ENCODE measurements at places on chromosomes 4 and X.

DNA sequence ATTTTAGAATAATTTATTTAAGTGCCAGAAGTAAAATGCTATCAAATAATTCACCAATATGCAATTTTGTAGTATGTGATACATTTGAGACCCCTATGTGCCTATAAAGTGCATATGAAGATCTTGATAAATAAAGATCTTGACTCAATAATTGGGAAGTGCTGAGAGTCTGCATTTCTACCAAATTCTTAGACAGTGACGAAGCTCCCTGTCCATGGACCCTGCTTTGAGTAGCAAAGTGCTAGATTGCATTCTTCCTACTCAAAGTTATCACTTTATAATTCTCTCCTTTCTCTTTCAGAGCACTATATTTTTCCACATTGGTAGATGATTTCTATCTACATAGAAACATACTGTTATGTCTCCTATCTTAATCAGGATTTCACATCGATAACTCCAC is 1393.9 kb downstream of the ARAP2 start:
- DNase-seq = no peak

- DNase-seq = no peak
These were observed 112.0 kb upstream of the NDP start for GRCh38 chrX:44085209-44085608.

DNA sequence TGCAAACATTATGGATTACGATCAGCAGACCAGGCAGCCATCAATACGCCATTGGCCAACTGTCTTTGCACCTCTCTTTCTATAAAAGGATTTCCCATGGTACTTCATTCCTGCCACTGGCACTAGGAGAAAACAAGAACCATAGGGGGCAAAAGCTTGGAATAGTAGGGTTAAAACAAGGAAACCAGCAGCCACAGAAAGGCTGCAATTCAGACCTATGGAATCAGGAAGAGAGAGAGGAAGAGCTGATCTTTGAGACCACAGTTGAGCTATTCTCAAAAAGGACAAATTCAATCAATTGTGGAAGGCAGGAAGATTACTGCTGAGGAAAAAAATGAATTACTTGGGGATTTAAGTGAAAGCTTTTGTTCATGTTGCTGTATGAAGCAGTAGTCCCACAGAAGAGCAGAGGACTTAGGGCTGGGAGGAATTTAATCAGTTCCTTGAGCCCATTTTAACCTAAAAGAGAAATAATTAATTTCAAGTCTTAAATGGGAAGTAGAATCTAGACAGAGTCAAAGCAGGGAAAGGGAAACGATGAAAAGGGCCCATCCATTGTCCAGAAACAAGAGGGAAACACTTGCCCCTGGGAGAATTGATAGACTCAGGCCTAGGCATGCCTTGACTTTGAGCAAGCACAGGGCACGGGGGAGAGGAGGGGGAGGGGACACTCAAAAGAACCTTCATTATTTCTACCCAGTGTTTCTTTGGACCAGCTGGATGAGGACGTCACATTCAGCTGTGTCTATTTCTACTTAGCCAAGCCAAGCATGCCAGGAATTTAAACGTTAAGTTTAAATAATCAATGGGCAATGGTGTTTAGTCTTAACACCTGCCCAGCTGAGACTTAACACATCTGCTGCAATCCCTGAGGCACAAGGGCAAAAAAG is 50.7 kb downstream of the SCD5 start:
- DNase-seq = no peak

DNA sequence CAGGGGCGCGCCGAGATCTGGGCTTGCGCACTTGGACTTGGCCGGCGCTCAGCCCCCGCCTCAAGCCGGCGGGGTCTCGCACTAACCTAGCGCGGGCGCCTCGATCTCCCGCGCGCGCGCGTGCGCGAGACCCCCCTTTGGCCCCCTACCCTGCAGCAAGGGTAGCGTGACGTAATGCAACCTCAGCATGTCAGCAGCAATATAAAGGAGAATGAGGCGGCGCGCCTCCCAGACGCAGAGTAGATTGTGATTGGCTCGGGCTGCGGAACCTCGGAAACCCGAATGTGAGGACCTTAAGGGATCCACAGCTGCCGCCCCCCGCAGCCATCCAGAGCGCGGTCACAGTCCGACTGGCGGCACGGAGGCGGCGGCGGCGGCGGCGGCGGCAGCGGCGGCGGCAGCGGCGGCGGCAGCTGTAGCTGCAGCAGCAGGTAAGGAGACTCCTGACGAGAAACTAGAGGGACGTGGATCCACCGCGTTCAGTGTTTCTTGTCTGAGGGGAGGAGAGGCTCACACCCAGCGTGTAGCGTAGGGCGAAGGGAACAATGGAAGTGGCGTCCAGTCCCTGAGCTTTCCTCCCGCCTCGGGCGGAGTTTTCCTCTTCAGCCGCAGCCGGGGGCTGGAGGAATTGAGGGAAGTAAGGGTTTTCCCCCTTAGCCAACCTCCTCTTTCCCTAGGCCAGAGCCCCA is at the start of the genes SATL1 and ZNF711:
TSS of gene SATL1 (minus strand) at position 19 of the 689 bp plus-strand sequence. CDS start 134,811 bp downstream, outside the sequence.
TSS of gene ZNF711 (plus strand) at position 231 of the 689 bp plus-strand sequence. CDS start 3,582 bp downstream, outside the sequence.
- no peak for DNase-seq

- DNase-seq = no peak
These were observed 26.9 kb downstream of the ARSJ start for GRCh38 chr4:113952452-113953029.

DNA sequence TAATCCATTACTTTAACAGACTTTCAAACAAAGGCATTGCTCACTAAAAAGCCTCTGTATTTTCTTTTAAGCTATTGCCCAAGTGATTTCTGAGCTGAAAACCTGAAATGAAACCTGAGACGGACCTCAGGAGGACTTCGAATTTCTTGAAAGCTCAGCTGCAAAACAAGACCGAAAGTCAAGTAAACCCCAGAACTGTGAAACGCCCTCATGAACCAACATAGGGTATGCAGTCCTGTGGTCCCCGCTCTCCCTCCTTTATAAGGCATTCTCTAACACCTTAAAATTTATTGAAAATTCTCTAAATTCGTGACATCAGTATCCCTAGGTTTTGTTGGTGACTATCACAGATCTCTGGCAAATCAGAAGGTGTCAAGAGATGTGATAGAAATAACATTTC is 91.8 kb downstream of the SHISA3 start:
- no peak for DNase-seq

DNA sequence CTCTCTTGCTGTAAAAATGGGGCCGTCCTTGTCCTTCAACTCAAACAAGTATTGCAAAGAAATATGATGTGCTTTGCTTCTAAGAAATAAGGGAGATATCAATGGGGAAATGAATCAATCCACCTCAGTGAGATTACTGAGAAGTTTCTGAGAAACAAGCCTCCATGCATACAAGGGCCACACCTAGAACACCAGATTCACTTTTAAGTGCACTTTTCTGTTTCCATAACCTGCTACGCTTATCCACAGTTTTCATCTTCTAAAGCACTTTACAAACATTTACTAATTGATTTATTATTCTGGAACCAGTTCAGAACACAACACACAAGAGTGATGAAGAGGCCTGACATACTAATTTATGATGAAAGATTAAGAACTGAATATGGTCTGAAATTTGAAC is 54.0 kb upstream of the BOD1L1 start:
- no peak for DNase-seq

DNA sequence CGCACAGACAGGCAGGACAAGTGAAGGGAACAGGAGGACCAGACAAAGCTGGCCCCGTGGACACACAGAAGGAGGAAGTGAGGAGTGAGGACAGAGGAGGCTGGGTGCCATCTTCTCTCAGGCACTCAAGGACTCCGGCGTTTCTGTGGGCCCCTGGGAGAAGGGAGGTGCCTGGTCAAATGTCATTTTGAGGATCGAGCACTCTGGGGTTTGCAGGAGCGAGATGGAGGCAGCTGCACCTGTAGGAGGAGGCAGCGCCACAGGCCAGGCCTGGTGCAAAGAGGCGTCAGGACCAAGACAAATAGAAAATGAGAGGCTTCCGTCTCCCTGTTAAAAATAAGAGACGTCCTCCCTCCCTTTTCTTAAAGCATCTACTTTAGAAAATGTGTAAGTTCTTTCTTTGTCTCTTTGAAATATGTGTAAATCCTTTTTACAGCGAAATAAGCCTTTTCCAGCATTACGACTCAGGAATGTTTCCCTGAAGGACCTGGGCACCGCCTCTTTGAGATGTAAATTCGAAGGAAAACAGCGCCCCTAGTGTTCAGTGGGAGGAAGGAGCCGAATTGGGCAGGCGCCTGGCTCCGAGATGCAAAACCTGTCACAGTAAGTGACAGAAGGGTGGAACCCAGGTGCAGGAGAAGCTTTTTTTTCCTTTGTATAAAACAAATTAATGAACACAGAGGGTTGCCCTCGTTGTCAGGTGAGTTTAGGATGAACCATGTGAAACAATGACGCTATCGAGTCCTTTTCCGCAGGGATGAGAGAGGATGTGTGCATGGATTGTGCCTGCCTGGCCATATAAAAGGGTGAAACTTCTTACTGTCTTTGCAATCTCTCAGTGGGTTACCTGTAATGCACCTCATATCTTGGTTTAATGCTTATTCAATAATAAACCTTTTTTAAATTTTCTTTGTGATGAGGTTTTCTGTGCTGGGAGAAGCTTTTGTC is 1.4 kb upstream of the C4orf50 start:
- no peak for DNase-seq

- DNase-seq = no peak
These were observed 117.5 kb downstream of the ATG4A start for GRCh38 chrX:108209006-108209554.

GRCh38 chrX:42955349-42955748 is 177.4 kb upstream of the PPP1R2C start:
- DNase-seq = no peak

Measured in epithelial cell of prostate (primary cell).